ENCODE measurements at places on chromosomes 4 and X. TPM values are rescaled to one million over a fixed set of nuclear protein-coding genes. Genes with fewer than 3 reads are reported as not detected.

- no peaks in the 10 kb centered on the region for H3K36me3 ChIP-seq
- no peak overlapping the region for H3K27ac ChIP-seq
- H3K27me3 ChIP-seq = no peaks in the 10 kb centered on the region
- H3K4me1 ChIP-seq = no peaks in the 10 kb centered on the region
- no peak overlapping the region for H3K4me3 ChIP-seq
- no peak for DNase-seq
Measured at GRCh38 chrX:105463473-105463872, 243.0 kb upstream of the TEX13A start.

DNA sequence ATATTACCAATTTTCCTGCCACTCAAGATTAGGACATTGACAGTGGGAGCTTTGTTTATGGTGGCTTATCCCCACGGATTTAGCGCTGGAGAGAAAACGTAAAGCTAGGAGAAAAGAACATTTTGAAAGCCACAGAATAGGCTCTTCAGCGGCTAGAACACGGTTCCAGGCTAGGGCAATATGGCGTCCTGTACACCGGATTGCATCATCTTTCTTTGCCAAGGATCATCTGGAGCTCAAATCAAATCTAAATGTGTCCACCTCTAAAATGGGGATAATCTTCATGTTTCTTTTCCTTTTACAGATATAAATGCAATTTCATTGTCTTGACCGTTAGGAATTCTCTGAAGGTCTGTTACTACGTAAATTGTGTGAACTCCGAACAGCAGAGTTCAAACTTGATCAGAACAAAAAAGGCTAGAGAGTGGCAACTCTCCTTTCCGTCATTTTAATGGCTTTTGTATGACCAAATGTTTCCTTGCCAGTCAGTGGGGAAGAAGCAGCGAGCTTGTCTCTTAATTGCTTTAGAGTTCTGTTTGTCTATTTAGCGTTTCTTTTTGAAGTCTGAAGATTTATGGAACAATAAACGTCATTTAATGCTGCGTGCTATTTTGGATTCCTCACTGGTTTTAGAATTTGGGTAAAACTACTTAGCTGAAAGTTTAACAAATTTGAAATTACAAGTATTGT lies 2.6 kb upstream of the WWC2 start:
- DNase-seq = no peak
- H3K27ac ChIP-seq = no peak overlapping the region
- H3K4me1 ChIP-seq = peaks cover 5% of the 10 kb centered on the region
- no peak overlapping the region for H3K4me3 ChIP-seq

DNA sequence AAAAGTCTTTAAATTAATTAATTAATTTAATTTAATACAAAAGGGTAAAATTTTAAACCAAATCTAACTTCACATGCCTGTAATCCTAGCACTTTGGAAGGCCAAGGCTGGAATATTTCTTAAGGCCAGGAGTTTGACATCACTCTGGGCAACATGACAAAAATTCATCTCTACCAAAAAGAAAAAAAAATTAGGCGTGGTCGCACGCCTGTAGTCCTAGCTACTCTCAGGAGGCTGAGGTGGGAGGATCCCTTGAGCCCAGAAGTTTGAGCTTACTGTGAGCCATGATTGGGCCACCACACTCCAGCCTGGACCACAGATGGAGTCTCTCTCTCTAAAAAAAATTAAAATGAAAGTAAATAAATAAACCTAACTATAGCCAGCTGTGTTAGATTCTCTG lies 39.2 kb upstream of the ANTXR2 start:
- H3K36me3 ChIP-seq = no peaks in the 10 kb centered on the region
- no peak for DNase-seq
- no peak overlapping the region for H3K27ac ChIP-seq
- no peaks in the 10 kb centered on the region for H3K27me3 ChIP-seq
- no peak overlapping the region for H3K4me3 ChIP-seq

GRCh38 chr4:84887824-84888223 lies 78.7 kb downstream of the WDFY3 start:
- no peak for DNase-seq
- no peaks in the 10 kb centered on the region for H3K36me3 ChIP-seq
- H3K27me3 ChIP-seq = no peaks in the 10 kb centered on the region

GRCh38 chrX:148577741-148578140 lies 77.3 kb downstream of the AFF2 start:
- DNase-seq = no peak
- H3K27me3 ChIP-seq = no peaks in the 10 kb centered on the region
- H3K4me3 ChIP-seq = no peak overlapping the region
- no peaks in the 10 kb centered on the region for H3K36me3 ChIP-seq

The GJB1 gene
- not detected for total RNA-seq

Data from thymus (tissue), 14 donors.